ENCODE measurements at places on chromosomes 6 and 20. TPM values are rescaled to one million over a fixed set of nuclear protein-coding genes. Genes with fewer than 3 reads are reported as not detected.

DNA sequence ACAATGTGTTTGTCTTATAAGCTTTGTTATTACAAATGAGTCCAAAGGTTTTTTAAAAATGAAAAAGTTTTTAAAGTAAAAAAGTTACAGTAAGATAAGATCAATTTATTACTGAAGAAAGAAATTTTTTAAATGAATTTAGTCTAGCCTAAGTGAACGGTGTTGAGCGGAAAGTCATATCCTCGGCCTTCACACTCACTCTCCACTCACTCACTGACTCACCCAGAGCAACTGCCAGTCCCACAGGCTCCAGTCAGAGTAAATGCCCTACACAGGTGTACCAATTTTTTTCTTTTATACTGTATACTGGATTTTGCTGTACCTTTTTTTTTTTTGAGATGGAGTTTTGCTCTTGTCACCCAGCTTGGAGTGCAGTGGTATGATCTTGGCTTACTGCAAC, 42.7 kb upstream of the AGPAT4 start:
- DNase-seq = no peak

- DNase-seq = no peak
Observed at GRCh38 chr6:36934901-36935300, 19.6 kb upstream of the PI16 start.

DNA sequence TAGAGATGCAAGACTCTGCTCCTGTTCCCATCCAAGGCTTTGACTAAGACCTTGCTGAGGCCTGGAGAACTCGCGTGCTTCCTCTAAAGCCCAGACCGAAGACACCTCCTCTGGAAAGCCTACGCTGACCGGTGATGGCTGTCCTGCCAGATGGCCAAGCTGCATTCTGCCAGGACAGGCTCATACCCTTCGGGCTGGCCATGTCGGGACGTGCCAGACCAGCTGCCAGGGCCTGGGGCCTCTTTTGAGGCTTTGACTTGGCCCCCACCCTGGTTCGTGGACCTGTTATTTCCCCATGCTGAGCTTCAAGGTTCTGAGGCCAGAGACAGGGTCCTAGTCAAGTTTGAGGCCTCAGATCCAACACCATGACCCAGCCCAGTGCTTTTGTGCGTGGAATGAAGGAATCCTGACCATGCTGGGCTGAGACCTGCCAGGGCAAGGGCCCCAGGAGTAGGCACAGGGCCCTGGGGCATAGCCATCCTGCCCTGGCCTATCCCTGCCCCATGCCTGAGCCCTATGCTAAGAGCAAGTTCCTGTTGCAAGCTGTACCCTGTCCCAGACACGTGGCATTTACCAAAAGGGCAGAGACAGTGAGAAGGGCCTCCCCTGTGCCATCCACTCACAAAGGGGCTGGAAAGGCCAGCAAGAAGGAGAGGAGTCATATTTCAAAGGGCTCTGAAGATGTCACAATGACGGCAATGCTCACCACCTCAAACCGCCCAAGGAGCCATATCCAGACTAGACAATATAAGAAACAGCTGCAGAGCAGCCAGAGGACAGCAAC, 42.8 kb downstream of the MRPL14 start:
- no peak for DNase-seq

DNA sequence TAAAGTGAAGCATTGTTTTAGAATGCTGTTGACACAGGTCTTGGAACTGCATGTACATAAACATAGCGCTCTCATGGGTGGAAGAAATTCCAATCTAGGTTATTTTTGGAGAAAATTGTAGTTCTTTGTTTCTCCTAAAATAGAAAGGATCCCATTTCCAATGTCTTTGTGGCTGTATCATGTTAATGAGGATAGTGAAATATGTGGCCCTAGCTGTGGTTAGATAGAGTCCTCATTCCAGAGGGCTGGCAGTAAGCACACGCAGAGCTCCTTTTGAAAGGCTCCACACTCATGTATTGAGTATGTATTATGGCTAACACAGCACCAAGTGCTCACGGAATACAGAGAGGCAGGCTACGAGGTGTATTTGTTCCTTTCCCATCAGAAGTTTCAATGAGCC, 60.9 kb downstream of the SNRNP48 start:
- DNase-seq = no peak

DNA sequence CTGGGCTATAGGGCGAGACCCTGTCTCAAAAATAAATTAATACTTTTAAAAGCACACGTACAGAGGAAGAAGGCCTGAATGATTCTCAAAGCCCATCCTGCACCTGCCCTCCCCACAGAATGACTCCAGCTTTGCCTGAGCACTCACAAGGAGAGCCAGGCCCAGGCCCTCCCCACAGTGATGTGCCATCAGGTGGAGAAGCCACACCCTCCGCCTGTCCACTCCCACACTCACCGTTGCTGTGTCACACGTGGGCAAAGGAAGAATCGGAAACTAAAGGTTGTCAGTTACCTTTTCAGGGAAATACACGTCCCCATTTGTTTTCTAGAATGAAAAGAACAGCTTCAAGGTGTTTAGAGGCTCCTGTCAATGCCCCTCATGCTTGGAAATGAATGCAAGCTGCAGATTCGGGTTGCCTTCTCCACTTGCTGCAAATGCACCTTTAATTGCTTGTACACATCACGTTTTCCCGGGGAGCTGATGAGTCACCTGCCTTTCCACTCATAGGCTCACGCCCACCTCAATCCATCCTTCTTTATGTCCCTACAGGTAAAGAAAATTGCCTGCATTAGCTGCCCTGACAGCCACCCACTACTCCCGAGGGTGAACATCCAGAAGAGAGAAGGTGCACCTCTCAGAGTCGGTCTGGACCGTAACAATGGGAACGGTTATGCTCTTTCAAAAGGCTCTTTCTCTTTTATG, 45.5 kb upstream of the AFDN start:
- DNase-seq = no peak

GRCh38 chr20:25061103-25061799, 3.3 kb upstream of the ACSS1 start:
- DNase-seq = no peak

DNA sequence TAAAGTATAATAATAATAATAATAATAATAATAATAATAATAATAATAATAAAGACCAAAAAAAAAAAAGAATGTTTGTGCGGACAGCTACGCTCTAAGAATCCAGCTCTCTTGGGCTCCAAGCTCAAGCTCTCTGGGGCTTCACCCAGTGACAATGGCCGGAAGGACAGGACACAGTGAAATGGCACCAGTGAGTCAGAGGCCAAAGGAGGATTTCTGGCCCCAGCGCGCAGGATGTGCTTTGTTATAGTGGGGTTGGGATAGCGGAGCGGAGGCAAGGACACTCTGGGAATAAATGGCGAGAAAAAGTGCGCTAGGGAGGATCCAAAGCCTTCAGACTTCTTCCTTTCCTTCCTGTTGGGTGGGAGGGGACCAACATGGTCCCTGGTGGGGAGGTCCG, 38.2 kb downstream of the HLA-A start:
- DNase-seq = no peak

DNA sequence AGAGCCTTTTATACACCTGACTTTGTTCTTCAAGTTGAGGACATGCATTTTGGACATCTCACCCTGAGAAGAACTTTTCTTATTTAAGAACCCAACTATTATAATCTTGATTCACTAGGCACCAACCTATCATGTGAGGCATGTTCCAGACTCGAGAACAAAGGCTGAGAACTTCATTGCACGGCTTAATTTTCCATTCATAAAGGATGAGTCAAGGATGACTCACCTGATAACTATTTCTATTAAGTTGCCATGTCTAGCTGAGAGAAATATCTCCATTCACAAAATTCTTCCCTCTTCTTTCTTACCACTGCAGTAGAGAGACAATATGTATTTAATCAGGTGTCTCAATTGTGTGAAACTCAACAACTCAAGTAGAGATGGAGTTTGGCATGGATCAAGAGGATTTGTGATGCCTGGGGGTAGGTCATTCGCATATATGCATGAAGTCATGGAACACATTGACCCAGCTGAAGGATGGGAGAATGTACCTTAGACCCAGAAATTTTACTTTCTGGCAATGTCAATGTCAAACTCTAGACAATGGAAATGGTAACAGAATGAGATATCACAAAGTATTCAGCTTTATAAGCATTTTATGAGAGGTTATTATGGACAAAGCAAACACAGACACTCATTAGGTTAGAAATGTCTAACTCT, 208.7 kb upstream of the PRND start:
- peak; percentile 98 for DNase-seq

DNA sequence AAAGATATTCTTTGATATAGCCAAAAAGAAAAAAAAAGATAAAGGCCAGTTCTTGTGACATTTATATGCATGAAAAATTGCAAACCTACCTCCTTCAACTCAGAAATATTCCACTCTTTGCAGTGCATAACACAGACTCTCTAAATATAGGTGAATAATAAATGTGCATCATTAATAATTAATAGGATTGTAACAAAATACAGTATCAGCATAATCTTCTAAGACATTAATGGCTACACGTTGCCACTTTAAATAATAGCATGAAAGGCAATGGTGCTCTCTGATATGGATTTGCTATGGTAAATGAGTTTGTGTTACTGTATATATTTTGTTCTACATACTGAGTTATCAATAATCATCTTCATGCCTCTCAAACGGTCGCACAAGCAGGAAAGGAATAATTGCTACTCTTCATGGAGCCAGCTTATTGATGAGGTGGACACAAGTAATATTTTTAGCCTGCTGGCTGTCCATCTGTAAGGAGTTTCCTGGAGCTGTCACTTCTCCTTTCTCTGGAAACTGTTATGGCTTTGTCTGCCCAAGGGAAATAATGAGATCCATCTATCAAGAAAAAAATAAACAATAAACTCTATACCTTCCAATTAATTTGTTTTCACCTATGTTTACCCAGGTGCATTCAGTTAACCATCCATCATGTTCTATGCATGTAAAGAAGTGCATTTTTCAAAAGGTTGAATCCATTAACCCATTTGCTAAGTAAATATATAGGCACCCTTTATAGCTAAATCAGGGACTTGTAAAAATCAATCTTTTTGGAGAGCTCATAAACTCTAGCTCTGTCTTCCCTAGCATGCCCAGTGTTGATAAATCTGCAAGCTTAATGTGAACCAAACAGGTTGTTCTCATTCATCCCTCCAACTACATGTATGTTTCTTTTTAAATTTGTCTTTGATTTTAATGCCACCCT, 253.0 kb downstream of the NKAIN2 start:
- no peak for DNase-seq

GRCh38 chr20:63175038-63175895, 40.7 kb downstream of the YTHDF1 start:
- no peak for DNase-seq

GRCh38 chr6:138817799-138818198, 21.9 kb downstream of the ECT2L start:
- DNase-seq = peak; percentile 35

- DNase-seq = no peak
Observed at GRCh38 chr20:20992277-20992676, 113.9 kb downstream of the LINC00237 start.

- no peak for DNase-seq
Observed at GRCh38 chr6:169451065-169451838, 197.6 kb upstream of the THBS2 start.

DNA sequence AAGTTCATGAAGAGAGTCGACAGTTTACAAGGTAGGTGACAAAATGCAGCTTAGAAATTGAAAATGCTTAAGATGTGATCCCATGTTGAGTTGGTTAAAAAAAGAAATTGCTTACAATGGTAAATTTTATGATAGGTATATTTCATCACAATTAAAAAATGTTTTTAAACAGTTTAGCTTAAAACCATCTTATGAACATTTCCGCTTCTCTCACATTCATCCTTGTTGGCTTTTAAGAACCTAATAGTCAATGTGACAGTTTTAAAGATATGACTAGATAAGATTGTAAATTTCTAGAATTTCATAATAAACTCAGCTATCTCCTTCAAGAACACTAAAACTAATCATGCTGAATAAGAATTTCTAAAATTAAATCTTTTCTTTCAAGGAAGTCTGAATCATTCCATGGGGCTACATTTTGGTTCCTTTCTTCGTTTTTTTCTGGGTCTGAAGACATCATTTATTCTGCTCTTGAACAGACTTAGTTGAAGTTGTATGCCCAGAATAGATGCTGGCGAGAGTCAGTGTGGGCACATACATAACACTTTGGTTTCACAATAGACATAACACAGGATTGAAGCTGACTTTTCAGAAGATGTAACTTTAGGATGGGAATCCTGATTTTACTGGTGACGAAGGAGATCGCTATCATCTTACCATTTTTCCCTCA, 35.9 kb upstream of the LTV1 start:
- no peak for DNase-seq

- DNase-seq = no peak
Observed at GRCh38 chr6:84453499-84453898, 226.1 kb upstream of the CEP162 start.

- peak; percentile 55 for DNase-seq
Observed at GRCh38 chr6:106751501-106752252, 122.3 kb downstream of the QRSL1 start.

- peak; percentile 64 for DNase-seq
Observed at GRCh38 chr20:45592574-45593189, 13.6 kb upstream of the WFDC8 start.

GRCh38 chr6:55968926-55969325, 93.5 kb upstream of the BMP5 start:
- DNase-seq = no peak

DNA sequence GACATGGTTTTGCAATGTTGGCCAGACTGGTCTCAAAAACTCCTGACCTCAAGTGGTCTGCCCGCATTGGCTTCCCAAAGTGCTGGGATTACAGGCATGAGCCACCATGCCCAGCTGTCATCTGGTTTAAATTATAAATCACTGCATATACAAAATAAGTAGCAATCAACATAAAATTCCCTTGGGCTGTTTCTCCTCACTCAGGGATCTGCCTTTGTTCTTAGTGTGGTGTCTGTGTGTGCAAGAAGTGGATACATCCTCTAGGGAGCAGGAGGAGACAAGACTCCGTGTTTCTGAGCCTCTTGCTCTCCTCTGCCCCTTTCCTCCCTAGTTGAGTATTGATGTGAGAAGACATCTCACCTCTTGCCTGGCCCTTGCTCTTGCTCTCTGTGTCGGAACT, 65.2 kb upstream of the ADGRF4 start:
- DNase-seq = no peak

DNA sequence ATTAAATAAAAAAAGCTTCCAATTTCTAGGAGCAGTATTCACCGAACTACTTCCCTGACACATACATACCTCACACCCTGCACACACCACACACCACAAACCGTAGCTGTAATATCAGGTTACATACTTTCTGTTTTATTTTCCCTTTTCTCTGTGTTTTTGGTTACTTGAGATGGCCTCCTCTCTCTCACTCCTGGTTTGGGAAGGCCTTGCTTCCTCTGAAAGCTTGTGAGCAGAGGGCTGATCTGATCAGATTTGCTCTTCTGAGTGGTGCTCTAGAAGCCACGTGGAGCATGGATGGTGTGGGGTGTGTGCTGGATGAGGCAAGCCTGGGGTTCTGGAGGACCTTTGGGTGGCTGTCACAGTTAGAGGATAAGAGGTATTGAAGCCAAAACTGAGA, 20.9 kb downstream of the UTRN start:
- DNase-seq = no peak

GRCh38 chr6:95410168-95410567, 167.2 kb upstream of the MANEA start:
- DNase-seq = no peak

Gene ZC2HC1B
- total RNA-seq = not detected

Gene ADGB
- not detected for total RNA-seq

Gene FGD2
- total RNA-seq = not detected

Gene NEDD9
- total RNA-seq = 13.3 TPM

Gene PRR18
- 0.14 TPM for total RNA-seq
